ENCODE measurements at places on chromosomes 5 and 9.

- no peak for DNase-seq
Observed at GRCh38 chr5:32984851-32985610, 273.9 kb downstream of the NPR3 start.

DNA sequence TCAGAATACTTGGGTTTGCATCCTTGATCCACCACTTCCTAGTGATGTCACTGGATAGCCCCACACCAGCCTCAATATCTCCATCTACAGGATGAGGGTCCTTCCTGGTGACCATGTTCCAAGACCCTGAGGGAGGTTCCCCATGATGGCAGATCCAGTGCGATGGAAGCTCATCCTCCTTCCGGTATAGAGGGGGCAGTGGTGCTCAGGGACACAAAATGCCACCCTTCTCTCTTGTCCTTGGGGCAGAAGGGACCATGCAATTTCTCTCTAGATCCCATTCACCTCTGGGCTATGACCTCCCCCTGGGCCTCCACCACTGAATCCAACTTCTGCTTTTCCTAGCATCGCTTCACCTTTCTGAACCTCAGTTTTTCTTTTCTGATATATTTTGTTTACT is 5.4 kb upstream of the SLC25A51 start:
- DNase-seq = no peak

DNA sequence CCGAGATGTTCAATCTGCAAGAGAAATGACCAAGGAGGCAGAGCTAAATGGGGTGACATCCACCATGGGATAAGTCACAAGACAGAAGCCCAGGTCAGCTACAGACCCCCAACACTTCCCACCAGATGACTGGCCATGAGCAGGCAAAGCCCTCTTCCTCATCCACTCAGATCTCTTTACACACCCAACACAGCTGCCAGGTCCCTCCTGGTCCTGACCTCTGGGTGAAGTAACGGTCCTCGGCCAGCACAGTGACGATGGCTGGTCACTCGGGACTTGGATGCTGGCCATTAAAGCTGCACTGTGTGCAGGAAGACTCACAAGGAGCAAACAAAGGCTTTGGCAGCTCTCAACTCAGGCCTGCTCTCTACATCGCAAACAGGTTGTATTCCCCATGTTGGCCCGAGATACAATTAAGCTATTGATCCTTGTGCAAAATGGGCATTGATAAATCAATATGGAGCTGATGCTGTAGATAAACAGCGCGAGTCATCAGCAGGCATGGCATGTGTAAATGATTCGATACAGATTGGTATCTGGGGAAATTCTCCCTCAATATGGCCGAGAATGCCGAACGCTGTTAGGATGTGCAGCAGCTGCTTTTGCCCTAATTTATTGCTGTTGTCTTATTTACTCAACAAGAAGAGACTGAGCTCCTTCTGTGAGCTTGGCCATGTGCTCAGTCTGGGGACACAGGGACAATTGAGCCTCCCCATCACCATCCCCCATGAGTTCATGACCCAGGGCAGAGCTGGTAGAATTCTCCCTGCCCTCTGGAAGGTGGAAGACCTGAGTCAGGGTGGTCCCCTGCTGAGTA is 98.7 kb downstream of the C5orf15 start:
- no peak for DNase-seq

GRCh38 chr5:110269478-110270142 is 456.9 kb downstream of the TMEM232 start:
- DNase-seq = no peak

DNA sequence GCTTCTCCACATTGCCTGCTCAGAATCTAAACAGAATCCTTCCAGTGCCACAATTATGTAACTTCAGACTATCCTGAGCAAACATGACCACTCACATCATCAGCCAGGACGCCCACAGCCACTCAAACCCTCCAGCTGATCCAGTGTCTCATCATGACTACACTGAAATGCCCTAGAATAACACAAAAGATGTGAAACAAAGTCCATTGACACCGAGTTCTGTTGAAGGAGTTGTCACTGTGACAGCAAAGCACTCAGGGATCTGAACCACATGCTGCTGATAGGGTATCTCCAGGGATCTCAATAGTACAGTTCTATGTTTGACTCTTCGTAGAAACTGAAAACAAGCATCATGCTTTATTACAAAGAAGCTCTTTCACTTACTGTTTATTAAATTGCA is 150.2 kb downstream of the GABBR2 start:
- DNase-seq = no peak

DNA sequence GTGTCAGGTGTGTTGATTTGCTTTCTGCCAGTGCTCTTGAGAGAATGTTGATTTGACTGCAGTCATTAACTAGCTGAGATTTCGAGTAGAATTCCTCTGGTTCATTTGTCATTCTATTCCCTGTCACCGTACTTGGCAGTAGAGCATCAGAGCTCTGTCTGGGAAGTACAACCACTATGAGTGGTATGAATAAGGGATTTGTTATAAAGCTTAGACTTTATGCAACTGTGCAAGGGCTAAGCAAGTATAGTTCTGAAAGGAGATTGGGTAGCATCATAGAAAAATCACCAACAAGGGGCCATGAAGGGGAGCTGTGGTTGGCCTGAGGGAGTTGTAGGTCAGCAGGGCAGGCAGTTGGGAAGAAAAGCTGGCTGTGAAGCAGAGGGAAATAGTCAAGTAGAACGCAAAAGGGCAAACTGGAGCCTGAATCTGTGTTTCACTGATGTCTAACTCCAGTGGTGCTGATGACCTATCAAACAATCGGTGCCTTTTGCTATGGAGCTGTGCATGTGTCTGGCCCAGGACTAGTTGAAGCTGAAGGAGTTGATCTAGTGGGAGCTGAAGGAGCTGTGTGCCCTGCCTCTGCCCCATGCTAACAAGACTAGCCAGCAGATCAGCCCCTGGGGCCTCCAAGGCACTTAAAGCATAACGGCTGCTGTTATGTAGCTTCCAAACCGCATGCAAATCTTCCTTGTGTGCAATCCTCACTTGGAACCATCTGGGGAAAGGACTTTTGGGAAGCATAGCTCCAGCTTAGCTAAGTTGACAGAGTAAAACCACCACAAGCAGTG is 110.0 kb downstream of the SLC28A3 start:
- no peak for DNase-seq

- DNase-seq = no peak
Observed at GRCh38 chr5:135596157-135596763, 17.5 kb upstream of the CXCL14 start.

- no peak for DNase-seq
Observed at GRCh38 chr5:1529498-1529897, 5.7 kb upstream of the LPCAT1 start.

GRCh38 chr9:37952731-37953130 is 48.8 kb upstream of the SLC25A51 start:
- no peak for DNase-seq

All from memory B cell (primary cell).